ENCODE measurements at places on chromosomes 6 and 20.

DNA sequence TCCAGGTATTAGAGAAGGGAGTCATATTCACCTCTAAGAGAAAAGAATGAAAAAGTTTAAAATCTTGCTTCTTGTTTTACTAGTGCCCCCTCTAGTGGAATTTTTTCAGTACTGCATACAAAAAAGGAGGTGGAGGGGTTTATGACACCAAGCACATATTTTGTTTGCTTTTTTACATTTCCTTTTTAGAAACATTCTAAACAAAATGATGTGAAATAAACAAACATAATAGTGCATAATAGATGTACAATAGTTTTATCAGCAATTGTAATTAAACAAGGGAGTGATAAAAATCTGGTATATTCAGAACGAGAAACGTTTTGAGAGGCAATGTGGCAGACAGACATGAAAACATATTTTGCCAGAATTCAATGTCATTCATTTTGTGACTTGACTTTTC is 111.0 kb upstream of the TFAP2D start:
- no peak for DNase-seq

DNA sequence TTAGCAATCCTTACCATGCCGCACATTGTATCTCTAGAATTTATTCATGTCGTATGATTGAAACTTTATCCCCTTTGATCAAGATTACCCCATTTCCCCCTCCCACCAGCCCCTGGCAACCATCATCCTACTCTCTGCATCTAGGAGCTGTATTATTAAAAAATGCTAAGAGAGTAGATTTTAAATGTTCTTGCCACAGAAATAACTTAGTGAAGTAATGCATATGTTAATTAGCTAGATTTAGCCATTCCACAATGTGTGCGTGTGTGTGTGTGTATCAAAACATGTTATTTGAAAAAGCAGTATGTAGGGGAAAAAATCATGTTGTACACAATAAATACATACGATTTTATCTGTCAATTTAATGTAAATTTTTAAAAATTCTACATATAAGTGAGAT is 11.9 kb upstream of the SPINT3 start:
- DNase-seq: no peak

DNA sequence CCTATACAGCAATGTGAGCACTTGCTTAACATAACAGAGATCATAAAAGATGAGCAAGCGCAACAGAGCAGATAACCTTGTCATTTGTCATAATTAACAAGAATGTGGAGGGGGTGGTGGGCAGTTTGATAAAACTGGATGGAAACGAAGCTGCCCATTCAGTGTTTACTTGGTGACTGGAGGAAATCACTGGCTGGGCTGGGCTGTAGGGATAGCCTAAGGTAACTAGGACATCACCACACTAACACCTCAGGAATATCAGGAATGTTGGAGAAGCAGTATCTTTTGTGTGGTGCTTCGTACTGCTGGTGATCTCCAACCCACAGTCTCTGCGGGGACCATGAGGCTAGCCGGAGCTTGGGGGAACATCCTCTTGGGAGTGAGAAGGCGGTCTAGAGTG is 218.4 kb downstream of the HIVEP2 start:
- no peak for DNase-seq

- no peak for DNase-seq
Observed at GRCh38 chr20:24970030-24970553, 21.0 kb downstream of the CST7 start.

- DNase-seq: no peak
Observed at GRCh38 chr6:108921547-108922361, 73.5 kb downstream of the ARMC2 start.

DNA sequence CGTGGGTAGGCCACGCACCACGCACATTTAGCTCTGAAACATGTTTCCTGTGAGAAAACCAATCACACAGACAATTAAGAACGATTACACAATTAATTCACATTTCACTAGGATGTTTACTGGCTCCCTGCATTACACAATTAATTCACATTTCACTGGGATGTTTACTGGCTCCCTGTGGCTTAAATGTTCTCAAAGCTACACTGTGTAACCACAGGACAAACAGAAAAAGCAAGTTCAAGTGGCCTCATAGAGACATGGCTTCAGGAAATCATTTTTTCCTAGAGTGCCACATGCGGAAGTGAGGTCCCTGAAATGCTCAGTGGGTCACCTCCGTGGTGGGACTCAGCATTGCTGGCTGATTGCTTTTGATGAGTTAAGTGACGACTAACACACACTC is 61.7 kb upstream of the XRN2 start:
- DNase-seq: no peak

DNA sequence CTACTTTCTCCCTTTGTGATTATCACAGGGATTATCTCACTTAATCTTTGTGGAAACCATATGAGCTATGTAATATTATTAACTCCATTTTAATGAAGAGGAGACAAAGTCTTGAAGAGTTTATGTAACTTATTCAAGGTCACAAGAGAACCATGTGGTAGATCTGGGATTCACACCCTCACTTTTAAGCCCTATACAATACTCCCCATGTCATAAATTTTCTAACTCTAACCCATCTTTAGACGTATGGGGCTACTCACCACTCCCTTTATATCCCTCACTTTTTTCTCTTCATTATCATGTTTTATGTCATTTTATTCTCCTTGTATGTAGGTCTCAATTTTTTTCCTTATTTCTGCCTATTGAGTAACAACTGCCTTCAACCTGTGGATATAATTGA is 126.4 kb upstream of the AHI1 start:
- DNase-seq: no peak

GRCh38 chr6:3011592-3011991 is 11.9 kb downstream of the NQO2 start:
- no peak for DNase-seq

- DNase-seq: no peak
Observed at GRCh38 chr6:12241493-12242175, 48.5 kb upstream of the EDN1 start.

DNA sequence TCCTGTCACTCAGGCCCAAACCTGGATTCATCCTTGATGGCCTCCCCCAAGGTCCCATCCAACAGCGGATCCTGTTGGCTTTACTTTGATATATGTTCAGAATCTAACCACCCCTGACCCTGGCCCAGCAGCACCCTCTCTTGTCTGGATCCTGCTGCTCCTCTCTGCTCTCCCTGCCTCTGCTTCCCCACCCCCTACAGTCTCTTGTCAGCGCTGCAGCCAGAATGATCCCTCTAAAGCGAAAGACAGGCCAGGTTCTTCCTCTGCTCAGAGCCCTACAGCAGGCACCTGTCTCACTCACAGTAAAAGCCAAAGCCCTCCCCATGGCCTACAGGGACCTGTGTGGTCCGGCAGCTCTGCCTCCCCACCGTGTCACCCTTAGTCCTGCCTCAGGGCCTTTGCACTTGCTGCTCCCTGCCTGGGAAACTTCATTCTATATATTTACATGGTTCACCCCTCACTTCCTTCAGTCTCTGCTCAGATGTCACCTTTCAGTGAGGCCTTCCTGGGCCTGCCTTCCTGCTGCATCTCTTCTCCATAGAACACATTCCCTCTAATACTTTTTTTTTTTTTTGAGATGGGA is 37.4 kb upstream of the KCNB1 start:
- DNase-seq: no peak

DNA sequence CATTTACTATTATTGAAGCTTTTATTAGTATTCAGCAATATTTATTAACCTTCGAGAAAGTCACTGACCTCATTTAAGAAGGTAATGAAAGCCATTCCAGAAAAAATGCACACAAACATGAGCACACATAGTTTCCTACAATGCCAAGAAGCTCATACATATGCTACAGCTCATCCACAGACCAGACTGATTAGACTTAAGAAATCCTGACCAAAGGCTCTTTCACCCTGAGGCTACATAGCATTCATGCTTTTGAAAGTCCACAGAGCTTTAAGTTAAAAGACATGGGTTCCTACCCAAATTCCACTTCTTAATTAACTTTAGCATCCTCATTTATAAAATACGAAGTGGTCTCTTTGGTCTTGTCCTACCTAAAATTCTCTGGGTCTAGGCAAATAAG is 430.4 kb downstream of the TBC1D32 start:
- DNase-seq: no peak

- no peak for DNase-seq
Observed at GRCh38 chr6:62217866-62218265, 68.2 kb downstream of the KHDRBS2 start.

GRCh38 chr6:108417027-108417426 is 122.2 kb downstream of the AFG1L start:
- DNase-seq: no peak

DNA sequence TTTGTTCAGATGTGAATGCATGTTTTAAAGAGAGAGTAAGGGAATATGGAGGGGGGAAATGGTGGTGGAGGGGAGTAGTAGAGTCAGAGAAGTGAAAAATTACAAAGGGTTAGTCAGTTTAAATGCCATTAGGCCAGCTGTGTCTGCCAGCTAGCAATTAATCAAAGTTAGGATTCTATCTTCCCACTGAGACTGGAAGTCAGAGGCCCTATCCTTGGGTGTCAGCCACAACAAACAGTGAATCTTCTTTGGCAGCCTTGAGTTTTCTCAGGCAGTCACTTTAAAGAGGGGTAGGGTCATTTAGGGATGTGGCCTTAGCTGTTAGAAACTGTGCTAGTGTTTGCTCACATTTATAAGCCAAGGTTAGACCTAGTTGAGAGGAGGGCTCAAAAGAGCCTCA is 120.5 kb upstream of the BTBD3 start:
- no peak for DNase-seq

DNA sequence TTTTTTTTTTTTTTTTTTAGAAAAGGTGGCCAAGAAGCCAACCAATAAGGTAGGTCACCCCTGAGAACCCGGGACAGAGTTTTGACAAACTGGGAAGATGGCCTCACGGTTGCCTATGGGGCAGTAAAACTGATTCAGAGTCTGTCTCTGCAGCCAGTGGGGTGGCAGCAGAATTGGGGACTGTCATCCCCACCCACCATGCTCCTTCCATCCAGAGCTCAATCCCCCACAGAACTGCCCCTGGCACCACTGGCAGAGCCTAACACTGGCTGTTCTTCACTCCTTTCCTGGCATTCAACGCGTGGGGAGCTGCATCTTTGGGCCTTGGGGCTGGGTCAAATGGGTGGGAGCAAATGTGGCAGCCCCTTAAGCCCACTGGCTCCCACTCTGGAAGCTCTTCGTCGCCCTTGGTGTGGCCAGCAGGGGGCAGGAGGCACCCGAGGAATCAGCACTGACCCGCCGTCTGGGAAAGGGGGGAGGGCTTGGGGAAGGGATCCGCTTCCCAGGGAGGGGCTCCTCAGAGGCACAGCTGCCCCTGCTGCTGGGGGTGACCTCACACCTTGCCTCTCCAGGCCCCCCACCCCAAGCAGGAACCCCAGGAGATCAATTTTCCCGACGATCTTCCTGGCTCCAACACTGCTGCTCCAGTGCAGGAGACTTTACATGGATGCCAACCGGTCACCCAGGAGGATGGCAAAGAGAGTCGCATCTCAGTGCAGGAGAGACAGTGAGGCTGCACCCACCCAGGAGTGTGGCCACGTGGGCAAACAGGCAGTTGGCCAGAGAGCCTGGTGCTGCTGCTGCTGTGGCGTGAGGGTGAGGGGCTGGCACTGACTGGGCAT is 10.4 kb downstream of the CD40 start:
- no peak for DNase-seq

DNA sequence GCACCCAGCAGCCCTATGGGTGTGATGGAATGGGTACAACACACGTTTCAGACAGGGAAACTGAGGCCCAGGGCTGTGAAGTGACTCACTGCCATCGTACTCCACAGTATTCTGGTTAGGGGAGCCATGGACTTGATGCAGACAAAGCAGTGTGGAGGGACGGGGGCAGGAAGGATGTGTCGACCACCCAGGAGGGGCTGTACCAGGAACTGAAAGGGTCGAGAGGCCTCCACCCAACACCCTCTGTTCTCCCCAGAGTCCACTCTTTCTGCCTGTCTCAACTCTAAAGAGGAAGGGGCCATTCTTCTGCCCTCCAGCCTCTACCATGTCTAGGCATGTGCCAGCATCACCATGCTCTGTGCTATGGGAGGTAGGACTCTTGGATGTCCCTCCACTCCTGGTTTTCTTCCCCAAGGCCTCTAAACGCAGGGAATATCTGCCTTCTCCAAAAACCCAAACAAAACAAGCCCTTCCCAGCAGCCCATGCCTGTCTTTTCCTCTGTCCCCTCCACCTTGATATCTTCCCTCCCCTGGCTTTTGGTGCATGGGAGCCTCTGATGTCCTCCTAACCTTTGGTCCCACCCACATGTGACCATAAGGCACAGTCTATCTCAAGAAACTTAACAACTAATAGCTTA is 7.4 kb downstream of the SLC22A1 start:
- no peak for DNase-seq

DNA sequence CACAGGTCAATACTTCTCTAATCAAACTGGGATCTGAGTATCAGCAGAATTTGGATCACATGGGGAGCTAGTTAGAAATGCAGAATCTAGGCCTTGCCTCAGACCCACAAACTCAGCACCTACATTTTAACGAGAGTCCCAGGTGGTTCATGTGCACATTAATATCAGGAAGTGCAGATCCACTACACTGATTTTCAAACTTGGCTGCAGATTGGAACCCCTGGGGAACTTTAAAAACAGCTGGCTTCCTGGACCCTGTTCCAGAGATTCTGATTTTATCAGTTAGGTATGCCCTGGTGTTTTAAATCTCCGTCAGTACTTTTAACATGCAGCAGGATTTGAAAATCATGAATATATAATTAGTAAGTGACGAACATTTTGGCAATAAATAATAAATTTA is 1.9 kb upstream of the CST8 start:
- no peak for DNase-seq

- no peak for DNase-seq
Observed at GRCh38 chr6:76701610-76702009, 629.1 kb upstream of the IMPG1 start.

GRCh38 chr20:58568483-58569240 is 53.5 kb upstream of the APCDD1L start:
- no peak for DNase-seq

GRCh38 chr6:113893451-113893850 is 36.3 kb downstream of the MARCKS start:
- DNase-seq: no peak

GRCh38 chr6:93293460-93293859 is 125.9 kb downstream of the EPHA7 start:
- no peak for DNase-seq

DNA sequence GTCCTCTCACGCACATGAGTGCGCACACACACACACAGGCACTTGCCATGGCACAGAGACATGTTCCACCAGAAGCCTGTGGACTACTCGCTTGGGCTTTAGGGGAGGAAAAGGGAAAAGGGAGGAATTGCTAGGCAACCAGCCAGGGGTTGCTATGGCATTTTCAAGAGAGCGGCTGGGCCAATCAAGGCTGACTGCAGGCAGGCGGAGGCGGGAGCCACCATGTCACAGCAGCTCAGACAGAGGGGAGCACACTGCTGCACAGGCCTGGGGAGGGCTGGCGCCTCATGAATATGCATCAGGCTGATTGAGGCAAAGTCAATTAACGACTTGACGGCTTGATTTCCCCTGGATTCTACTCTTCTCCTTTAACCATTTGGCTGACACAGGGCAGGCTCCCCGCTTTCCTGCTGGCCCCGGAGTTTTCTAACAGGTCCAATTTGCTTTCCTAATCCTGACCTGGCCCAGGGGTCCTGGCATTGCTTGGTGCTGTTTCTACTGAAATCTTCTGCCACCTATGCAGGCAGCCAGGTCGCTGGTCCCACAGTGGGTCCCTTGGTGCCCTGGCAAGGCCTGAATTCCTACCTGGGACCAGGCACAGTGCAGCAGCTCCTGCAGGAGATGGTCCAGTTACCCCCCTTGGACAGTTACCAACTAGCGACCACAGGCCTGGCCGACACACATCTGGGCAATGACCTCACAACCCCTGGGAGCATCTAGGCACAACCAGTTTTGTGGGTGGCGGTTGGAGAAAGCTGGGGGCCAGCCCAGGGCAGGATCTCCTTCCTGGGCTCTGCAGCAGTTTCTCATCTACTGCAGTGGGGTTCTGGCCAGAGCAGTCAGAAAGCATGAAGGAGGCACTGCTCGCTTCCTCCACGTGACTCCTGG is 52.1 kb downstream of the YTHDF1 start:
- no peak for DNase-seq
